ENCODE measurements at places on chromosomes 3 and 15. TPM values are rescaled to one million over a fixed set of nuclear protein-coding genes. Genes with fewer than 3 reads are reported as not detected.

GRCh38 chr15:22968366-22968765, 11.8 kb downstream of the CYFIP1 start:
- peak; percentile 87 for DNase-seq

Gene UROC1
- total RNA-seq = not detected

GRCh38 chr3:64023861-64024223, 548 bp upstream of the PSMD6 start:
- DNase-seq = no peak

DNA sequence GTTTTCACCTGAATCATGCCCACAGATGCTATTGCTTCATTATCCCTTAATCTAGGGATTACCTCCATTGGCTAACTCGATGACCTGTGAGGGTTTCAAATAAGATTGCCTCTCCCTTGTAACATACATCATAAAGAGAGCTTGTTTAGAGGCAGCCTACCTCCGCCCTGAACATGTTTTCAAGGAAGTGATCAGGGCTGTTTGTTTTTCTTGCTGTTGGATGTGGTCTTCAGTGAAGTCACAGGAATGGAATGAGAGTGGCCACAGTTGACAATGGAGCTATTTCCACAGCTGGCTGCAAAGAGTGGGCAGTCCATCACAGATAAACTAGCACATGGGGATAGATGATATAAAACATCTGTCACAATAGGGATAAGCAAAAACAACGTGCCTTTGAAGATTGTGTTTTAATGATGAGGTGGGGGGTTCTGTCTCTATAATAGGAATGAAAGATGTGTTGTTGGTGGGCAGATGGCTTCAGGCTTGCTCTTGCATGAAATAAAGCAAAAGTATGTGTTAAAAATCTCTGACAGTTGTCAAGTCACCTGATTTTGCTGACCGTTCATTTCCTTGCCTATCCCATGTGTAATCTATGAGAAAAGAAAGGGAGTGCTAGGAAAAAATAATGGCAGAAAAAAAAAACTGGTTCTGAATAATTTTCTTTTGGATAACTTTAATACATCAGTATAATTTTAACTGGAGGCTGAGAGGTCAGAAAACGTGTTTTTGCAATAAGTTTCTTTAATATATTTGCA, 642.3 kb downstream of the RBMS3 start:
- DNase-seq = peak; percentile 97

DNA sequence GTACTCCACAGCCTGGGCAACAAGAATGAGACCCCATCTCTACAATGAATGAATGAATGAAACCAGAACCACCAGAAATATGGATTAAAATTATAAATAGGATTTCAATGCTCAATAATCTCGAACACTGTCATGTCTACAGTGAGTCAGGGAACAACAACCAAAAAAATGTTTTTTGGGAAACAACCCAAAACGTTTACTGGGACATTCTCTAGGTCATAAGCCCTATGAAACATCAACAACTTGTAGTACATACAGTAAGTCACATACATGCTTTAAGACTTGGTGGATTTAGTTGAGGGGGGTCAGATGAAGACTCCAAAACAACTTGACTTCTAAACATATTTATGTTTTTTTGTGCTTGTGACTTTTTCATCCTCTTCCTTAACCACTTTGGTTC, 511.2 kb downstream of the FOXP1 start:
- DNase-seq = no peak

GRCh38 chr3:112667599-112667998, 26.7 kb upstream of the CCDC80 start:
- no peak for DNase-seq

Gene KBTBD13
- total RNA-seq = not detected

GRCh38 chr3:128068156-128068620, 16.0 kb downstream of the SEC61A1 start:
- peak; percentile 35 for DNase-seq

Gene ALG1L2
- total RNA-seq = not detected

DNA sequence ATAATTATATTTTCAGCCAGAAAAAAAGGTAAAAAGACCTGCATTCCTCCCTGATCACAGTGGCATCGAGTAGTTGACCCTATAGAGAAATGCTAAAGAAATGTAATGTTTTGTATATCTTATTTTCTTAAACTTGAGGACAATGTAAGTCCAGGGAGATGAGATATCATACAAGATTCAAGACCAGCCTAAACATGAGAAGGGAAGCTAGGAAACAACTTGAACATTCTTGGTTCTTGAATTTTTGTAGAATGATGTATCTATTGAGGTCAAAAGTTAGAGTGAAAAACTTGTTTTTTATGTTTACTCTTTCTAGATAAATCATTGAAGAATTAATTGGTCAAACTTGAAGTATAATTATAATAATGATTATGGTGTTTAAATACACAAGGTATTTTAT, 497.7 kb upstream of the TBL1XR1 start:
- DNase-seq = no peak

GRCh38 chr15:42444415-42445063, 46.4 kb downstream of the ZNF106 start:
- no peak for DNase-seq

GRCh38 chr15:53160092-53160704, 370.1 kb upstream of the ONECUT1 start:
- no peak for DNase-seq

- no peak for DNase-seq
Observed at GRCh38 chr15:69318033-69318432, 19.3 kb downstream of the PAQR5 start.

- DNase-seq = no peak
Observed at GRCh38 chr15:60935130-60935529, 294.0 kb downstream of the RORA start.

All from LHCN-M2 (cell line).